ENCODE measurements at places on chromosomes 12 and 14.

GRCh38 chr12:84803661-84804060 lies 108.9 kb downstream of the SLC6A15 start:
- no peaks in the 10 kb centered on the region for H3K36me3 ChIP-seq
- no peaks in the 10 kb centered on the region for H3K4me1 ChIP-seq
- no peak overlapping the region for H3K27ac ChIP-seq
- no peak overlapping the region for H3K4me3 ChIP-seq

GRCh38 chr14:104135904-104136471 lies 2.4 kb upstream of the KIF26A start:
- no peaks in the 10 kb centered on the region for H3K4me1 ChIP-seq
- no peak overlapping the region for H3K27ac ChIP-seq
- no peaks in the 10 kb centered on the region for H3K27me3 ChIP-seq

DNA sequence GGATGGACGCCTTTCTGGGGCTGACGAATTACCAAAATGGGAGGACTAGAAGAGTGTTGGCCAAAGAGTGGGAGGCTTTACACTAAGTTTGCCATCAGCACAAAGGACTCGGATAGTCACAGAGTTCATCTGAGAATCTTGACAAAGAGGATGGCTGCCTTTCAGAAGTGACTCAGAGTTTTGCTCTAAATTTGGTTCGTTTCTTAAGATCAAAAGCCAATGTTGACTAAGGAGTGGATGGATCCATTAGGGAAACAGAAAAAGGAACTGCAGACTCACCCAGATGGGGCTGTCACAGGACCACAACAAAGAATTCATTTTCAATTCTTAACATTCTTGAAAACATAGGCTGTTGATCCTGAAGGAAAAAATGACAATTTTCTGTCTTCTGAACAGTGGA lies 81.3 kb upstream of the DUSP6 start:
- H3K4me3 ChIP-seq: no peak overlapping the region
- H3K27me3 ChIP-seq: no peaks in the 10 kb centered on the region
- no peak for DNase-seq
- H3K27ac ChIP-seq: no peak overlapping the region
- H3K4me1 ChIP-seq: no peaks in the 10 kb centered on the region

DNA sequence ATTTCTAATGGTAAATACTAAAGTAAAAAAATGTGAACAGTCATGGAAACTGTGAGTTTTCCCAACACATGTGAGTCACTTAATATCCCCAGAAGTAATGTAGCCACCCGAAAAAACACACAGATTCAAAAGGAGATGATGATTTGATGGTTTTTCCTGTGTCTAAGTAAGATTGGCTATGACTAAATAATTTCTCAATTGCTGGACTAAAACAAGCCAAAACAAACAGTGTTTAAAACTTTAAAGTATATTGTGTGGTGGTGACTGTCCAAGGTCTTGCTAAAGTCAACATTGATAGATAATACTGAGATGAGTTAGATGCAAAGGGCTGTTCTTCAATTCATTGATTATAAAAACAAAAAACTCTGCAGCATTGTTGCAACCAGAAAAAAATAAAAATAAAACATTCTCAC lies 89.6 kb upstream of the SOX5 start:
- DNase-seq: no peak
- no peaks in the 10 kb centered on the region for H3K4me1 ChIP-seq
- no peak overlapping the region for H3K4me3 ChIP-seq
- no peaks in the 10 kb centered on the region for H3K36me3 ChIP-seq
- H3K27ac ChIP-seq: no peak overlapping the region
- H3K27me3 ChIP-seq: no peaks in the 10 kb centered on the region
